ENCODE measurements at places on chromosomes 16 and 17. TPM values are rescaled to one million over a fixed set of nuclear protein-coding genes. Genes with fewer than 3 reads are reported as not detected.

The TBL3 gene
- 51.3 TPM for total RNA-seq

The BLMH gene
- 23.4 TPM for total RNA-seq

The KRT39 gene
- not detected for total RNA-seq

The PLA2G10 gene
- 5.8 TPM for total RNA-seq

Data from PC-9 (cell line).